ENCODE measurements at places on chromosomes 3 and 15.

DNA sequence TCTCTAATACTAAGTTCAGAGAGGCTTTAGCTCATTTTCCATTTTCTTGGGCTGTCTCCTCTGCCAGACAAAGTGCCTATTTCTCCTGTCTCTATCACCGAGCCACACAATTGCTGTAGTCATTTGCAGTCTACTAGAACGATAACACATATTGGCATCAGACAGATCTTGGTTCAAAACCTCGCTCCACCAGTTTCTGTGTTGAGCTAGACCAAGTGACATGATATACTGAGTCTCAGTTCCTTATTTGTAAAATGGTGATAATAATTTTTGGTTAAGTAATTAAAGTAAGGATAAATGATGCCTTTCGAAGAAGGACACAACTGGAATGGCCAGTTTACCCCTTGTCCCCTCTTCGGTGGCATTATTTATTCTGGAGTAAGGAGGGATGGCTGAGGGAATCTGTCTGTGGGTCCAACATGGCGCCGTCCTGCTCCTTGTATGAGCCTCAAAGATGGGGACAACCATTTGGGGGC, 398 bp upstream of the RAB7A start:
- no peak for DNase-seq

DNA sequence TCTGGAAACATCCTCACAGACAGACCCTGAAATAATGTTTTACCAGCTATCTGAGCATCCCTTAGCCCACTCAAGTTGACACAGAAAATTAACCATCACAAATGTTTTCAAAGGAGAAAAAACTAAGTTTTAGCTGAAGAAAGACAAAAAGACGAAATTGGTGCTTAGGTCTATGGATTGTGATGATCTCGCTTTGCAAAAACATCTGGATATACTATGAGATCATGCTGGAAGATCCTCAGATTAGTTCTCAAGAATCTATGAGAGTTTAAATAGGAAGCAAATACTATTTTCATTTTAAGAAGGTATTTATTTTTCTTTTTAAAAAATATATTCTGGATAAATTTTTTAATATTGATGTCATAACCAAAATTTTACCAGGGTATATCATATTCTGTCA, 42.6 kb upstream of the MBNL1 start:
- DNase-seq: no peak

- no peak for DNase-seq
These were observed 716 bp downstream of the CPEB1 start for GRCh38 chr15:82646250-82647044.

- no peak for DNase-seq
These were observed 16.4 kb upstream of the LRIG1 start for GRCh38 chr3:66517241-66517640.

DNA sequence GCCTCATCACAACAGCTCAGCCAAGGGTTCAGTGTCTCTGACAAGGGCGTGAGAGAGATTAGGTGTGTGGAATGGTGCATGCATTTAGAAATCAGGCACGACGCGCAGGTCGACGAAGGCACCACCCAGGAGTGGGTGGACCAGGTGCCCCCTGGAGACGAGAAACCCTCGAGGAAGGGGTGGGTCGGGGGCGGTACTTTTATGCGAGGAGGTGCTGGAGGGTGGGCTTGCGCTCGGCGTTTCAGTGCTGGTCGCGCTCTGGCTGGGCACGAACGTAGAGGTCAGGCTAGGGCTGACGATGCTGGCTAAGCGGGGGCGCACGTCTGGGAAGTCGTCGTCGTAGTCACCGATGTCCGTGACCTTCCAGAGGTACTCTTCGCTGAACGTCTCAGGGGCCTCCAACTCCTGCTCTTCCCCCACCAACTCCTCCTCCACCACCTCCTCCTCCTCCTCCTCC, 393 bp downstream of the ERICH6 start:
- DNase-seq: no peak

GRCh38 chr3:110650741-110651140, 420.9 kb upstream of the NECTIN3 start:
- DNase-seq: no peak

DNA sequence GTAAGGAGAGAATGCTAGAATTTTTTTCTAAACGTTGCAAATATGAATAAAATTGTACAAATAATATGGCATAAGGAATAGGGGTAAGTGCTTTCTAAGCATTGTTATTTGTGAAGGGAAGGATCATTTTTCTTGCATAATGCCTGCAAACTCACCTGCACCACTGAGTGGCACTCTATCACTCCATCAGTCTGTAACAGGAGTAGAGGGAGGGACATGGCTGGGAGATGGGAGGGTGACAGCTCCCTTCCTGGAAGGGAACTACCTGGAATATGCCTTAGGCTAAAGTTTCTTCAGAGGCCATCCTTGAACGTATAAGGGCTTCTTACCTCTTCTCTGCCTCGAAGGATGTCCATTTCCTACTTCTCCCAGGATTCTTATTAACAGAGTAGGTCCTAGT, 3.0 kb downstream of the NAALADL2 start:
- peak; percentile 7 for DNase-seq

- no peak for DNase-seq
These were observed 298.6 kb downstream of the ADAMTS17 start for GRCh38 chr15:100043068-100043641.

DNA sequence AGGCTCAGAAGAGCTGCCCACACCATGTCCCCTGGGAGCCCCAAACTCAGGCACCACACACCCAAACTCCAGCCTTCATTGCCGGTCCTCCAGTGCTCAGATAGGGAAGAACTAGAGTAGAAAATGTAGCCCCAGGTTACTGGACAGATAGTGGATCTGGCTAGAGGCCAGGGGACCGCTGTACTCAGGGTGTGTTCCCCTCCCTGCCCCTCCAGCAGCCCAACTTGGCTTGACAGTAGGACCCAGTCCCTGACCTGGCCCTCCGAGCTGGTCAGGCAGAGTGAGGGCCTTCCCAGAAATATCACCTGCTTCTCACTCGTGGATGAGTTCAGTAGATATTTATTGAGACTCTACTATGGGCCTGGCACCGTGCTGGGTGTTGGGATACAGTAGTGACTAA, 100.0 kb downstream of the CORO2B start:
- DNase-seq: no peak

DNA sequence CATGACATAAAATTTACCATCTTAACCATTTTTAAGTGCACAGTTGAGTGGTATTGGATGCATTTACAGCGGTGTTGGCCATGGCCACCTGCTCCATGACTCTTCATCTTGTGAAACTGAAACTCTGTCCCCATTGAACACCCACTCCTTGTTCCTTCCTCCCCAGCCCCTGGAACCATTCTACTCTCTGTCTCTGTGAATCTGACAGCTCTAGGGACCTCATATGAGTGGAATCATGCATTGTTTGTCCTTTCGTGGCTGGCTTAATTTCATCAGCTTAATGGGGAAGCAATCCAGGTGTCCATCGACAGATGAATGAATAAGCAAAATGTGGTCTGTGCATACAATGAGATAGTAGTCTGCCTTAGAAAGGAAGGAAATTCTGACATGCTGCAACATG, 42.5 kb downstream of the PLXNA1 start:
- no peak for DNase-seq

DNA sequence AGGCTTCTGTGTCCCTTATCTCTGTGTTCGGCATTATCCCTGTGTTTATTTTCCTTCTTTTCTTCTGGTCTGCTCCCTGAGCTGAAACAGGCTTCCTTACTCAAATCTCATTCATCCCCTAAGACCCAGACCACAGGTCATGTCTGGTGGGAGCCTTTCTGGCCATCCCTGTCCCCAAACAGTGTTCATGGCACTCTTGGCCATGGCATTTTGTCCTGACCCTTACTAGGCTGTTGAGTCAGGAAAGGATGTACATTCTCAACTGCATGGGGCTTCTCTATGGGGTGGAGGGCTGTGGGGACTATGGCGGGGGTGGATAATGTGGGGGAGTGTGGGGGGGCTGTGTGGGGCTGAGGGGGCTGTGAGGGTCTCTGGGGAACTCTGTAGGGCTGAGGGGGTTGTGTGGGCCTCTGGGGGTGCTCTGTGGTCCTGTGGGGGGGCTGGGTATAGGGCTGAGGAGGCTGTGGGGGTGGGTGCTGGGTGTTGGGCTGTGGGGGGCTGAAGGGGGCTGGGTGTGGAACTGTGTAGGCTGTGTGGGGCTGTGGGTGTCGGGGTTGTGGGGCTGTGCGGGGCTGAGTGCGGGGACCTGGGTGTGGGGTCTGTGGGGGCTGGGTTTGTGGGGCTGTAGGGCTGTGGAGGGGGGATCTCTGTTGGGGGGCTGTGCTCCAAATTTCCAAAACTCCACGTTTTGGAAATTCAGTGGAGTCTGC, 64.3 kb downstream of the KLF13 start:
- no peak for DNase-seq

DNA sequence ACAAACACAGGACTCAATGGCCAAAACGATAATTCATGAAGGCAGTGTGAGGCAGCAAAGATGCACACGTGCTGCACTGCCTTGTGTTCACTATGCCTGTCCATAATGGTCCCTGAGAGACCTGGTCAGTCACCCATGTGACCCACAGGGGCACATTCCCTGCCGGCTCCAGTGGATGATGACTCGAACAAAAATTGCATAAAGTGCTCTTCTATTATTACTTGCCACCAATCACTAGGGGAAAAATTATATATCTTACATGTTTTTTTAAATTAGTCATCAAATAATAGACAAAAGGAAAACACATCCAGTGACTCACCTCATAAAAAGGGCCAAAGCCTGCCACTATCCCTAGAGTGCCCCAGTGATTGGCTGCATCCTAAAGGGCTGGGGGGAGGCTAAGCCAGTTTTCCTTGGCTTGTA, 47.5 kb downstream of the UBP1 start:
- peak; percentile 59 for DNase-seq

DNA sequence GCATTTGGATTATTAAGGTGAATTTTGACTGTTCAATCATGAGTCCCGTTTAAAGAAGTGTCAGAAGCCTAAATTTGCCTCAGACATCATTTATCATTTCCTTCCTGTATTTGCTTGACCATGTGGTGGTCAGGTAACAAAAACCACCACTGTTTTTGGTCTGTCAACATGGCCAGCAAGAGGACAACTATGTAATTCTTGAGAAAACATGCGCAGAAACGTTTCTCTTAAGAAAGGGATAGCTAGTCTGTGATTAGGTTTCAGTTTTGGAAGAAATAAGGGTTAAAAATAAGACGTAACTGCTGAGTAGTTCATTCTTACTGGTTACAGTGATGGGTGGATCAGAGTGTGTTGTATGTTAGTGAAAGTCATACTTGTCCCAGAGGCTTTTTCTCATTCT, 204.5 kb downstream of the AKAP13 start:
- no peak for DNase-seq

GRCh38 chr3:111244760-111245159, 173.1 kb downstream of the NECTIN3 start:
- DNase-seq: no peak

- no peak for DNase-seq
These were observed 44.8 kb downstream of the ALDH1L1 start for GRCh38 chr3:126135406-126136076.

GRCh38 chr3:42539871-42540714, 37.6 kb downstream of the VIPR1 start:
- no peak for DNase-seq

DNA sequence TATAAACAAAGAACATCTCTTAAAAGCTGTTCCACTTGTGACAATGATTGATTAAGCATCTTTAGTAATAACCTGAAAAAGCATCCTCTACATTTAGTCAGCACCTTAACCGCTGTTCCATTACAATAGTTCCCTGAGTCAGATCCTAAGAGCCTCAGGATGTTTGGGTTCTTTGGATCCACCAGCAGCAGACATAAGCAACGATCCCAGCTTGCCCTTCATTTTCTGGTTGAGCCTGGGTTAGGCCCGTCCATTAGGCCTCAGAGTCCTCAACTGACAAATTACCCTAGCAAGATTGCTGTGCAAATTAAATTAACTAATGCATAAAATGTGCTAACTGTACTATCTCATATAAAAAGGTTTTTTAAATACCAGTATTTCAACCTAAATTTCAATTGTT, 42.3 kb upstream of the ROBO1 start:
- DNase-seq: no peak

- DNase-seq: no peak
These were observed 14.2 kb upstream of the SNX22 start for GRCh38 chr15:64137226-64137833.

Data from RKO (cell line).